ENCODE measurements at places on chromosomes 1 and 21. TPM values are rescaled to one million over a fixed set of nuclear protein-coding genes. Genes with fewer than 3 reads are reported as not detected.

- no peak for DNase-seq
These were observed 17.4 kb downstream of the PIK3C2B start for GRCh38 chr1:204477036-204477740.

GRCh38 chr1:22037520-22037919 is 15.0 kb upstream of the CDC42 start:
- DNase-seq = no peak

DNA sequence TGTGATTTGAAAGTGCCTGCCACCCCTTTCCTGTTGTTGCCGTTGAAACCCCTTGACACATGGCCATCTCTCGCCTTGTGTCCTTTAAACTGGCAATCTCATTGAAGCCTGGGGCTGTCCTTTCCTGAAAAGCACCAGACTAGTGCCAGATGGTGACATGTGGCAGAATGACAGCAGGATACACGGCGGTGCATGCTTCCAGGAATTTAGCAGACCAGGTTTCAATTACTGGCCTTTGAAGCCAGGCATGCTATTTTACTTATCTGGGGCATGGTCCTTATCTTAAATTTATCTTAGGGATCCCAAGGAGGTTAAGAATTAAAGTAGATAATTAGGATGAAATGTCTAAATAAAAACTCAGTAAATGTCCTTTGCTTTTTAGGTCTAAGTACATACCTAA is 15.2 kb downstream of the PLPPR4 start:
- no peak for DNase-seq

GRCh38 chr1:78833491-78833890 is 173.0 kb downstream of the ADGRL4 start:
- no peak for DNase-seq

GRCh38 chr1:186999506-186999905 is 170.8 kb downstream of the PLA2G4A start:
- DNase-seq = no peak

- DNase-seq = no peak
These were observed 136.5 kb downstream of the RERE start for GRCh38 chr1:8680664-8681650.

- no peak for DNase-seq
These were observed 42.5 kb upstream of the DISC1 start for GRCh38 chr1:231584117-231584516.

DNA sequence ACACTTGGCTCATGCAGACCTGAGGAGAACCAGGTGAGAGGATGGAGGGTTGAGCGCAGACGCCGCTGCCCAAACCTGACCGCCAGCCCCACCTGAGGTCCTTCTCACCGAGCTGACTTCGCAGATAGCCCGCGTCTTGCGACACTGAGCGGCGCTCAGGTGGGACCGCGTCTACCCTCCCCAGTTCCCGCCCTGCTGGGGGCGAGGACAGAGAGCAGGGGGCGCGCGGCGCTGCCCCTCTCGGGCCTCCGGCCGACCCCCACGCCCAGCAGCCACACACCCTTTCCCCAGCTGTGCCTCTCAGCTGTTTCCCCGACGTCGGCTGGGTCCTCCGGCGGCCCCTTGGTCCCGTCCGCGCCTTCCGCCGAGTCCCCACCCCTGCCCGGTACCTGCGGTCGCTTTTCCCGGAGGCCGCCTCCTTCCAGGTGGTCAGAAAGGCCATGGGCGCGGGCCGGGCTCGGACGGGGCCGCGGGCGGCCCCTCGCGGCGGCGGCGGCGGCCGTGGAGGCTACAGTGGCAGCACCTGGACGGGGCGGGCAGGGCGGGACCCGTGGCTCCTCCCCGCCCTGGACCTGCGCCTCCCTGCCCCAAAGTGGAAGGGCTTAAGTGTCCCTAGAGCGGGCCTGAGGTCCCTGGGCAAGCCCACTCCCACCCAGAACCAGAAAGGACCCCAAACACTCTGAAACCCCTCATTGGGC is 14.4 kb upstream of the TTC39A start:
- DNase-seq = peak; percentile 64

C1orf21 gene
- total RNA-seq = 20.1 TPM
